ENCODE measurements at places on chromosomes 4 and X.

GRCh38 chr4:168699224-168699878, 202.5 kb downstream of the PALLD start:
- no peak for DNase-seq

GRCh38 chr4:182764642-182765041, 152.5 kb downstream of the DCTD start:
- no peak for DNase-seq

DNA sequence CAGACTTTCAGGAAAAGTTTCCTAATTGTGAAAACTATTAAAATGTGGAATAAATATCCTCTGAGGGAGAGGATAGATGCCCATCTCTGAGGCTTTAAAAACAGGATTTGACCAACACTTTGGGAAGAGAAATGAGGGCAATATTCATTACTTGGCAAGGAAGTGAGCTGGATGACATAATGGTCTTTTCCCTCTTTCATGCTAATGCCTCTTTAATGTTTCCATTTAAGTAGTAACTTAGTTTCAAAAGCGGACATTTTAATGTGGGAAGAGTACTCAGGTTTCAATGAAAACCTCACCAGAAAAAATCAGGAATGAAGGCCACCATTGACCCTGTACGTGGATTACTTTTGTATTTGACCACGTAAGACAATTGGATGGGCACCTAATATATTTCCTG, 503.3 kb downstream of the ANKRD50 start:
- no peak for DNase-seq

DNA sequence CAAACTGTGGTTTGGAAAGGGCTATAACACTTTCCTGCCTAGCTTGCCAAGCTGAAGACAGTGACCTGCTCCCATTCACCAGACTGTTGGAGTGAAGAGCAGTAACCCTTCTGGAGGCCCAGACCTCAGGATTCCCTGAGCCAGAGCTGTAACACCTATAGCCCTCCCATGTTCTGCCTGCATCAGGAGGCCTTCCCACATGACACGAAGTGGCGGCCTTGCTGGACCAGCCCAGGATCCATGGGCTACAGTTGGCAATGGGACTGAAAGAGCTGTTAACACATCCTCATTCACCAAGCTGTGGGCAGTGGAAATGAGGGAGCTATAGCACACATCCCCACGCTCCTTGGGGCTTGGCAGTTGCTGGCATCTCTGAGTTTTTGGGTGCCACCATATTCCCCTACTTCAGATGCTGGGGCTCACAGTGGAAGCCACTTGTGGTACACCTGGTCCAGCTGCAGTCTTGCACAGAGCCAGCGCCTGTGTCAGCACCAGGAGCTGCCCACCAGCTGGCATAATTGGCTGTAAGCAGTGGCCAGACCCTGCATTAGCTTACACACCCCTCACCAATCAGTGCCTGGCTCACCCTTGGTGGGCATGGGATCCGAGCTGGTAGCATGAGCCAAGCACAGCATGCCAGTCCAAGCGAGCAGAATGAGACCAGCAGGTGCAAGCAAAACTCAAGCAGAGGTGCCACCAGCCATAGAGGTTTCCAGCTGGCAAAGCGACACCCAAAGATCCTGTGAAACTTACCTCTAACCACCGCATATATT, 1029.3 kb downstream of the TECRL start:
- no peak for DNase-seq

DNA sequence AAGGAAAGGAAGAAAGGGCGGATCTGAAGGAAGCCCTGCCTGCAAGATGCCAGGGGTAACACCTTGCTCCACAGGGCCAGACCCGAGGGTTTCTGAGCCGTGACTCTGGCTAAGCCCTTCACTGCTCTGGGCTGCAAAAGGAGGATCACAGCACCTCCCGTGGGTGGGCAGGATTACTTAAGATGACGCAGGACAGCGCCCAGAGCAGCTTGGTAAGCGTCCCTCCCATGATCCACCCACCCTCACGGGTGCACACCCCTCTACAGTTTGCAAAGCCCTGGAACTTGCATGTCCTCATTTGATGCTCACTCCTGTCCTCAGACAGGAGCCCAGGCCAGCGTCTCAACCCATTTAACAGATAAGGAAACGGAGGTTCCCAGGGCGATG, 64.9 kb downstream of the CRMP1 start:
- DNase-seq = no peak

GRCh38 chr4:56655627-56656345, 25.3 kb downstream of the HOPX start:
- no peak for DNase-seq

DNA sequence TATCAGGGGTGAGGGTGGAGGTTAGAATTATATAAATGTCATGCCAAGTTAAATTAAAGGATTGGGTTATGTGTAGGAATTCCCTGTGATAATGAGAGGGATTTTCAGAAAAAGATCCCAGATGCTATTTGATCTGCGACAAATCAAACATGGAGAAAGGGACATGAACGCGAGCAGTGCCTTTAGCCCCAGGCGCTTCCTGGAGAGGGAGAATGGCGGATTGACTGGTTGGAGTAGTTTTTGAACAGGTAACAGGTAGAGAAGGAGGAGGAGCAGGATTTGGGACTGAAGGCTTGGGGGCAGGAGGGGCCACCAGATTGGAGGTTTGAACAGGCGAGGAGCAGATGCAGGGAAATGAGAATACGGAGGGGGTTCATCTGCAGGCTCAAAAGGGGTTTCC, 67.1 kb downstream of the LRP2BP start:
- no peak for DNase-seq

GRCh38 chr4:16573206-16573605, 325.2 kb downstream of the LDB2 start:
- no peak for DNase-seq

GRCh38 chr4:37126051-37126450, 118.5 kb upstream of the NWD2 start:
- no peak for DNase-seq

- no peak for DNase-seq
Measured at GRCh38 chrX:68821616-68822015, 7.2 kb upstream of the EFNB1 start.

DNA sequence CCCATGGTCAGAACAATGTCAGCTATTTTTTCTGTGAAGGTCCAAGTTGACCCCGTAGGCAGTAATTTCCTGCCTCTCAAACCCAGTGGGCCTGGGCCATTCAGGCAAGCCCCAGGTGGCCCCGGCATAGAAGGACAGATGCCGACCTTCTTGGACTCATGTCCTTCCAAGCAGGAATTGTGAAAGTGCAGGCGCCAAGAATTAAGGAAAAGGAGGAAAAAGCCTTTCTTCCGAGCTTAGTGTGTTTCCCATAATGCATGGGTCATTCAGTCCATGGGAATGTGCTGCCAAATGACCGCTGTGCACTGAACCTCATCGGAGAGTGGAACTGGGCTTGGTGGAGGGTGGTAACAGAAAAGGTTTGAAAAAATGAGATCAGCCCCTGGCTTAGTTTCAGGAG, 196.5 kb upstream of the HS3ST1 start:
- no peak for DNase-seq

Data from amygdala (tissue), 56 donors.